Effector CD8-positive, alpha-beta T cell (primary cell): ENCODE measurements at places on chromosomes 11 and 22.
A peak's percentile ranks its signal among the peaks of the same experiment; 100 is the strongest.

GRCh38 chr11:133619397-133619796 is 87.1 kb upstream of the OPCML start:
- DNase-seq = no peak

DNA sequence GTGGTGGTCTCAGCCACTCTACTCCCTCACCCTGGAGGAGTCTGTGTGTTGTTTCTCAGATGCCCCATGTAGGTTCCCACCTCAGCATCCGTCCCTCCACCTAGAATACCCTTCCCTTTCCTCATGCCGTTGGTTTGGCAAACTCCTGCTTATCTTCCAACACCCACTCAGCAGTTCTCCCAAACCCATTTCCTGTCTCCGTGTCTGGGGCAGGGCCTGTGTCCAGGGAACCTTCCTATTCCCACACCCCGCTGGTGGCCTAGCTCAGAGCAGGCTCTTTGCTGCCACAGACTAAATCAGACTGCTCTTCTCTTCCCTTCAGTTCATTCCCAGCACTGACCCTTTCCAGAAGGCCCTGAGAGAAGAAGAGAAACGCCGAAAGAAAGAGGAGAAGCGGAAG is 7.5 kb upstream of the SREBF2 start:
- DNase-seq = no peak

GRCh38 chr11:89420981-89421380 is 70.2 kb downstream of the NOX4 start:
- DNase-seq = no peak

GRCh38 chr22:25062386-25063085 is 110.0 kb downstream of the KIAA1671 start:
- DNase-seq = peak; percentile 55

- no peak for DNase-seq
Measured at GRCh38 chr11:121494355-121495099, 41.8 kb upstream of the SORL1-AS1 start.

DNA sequence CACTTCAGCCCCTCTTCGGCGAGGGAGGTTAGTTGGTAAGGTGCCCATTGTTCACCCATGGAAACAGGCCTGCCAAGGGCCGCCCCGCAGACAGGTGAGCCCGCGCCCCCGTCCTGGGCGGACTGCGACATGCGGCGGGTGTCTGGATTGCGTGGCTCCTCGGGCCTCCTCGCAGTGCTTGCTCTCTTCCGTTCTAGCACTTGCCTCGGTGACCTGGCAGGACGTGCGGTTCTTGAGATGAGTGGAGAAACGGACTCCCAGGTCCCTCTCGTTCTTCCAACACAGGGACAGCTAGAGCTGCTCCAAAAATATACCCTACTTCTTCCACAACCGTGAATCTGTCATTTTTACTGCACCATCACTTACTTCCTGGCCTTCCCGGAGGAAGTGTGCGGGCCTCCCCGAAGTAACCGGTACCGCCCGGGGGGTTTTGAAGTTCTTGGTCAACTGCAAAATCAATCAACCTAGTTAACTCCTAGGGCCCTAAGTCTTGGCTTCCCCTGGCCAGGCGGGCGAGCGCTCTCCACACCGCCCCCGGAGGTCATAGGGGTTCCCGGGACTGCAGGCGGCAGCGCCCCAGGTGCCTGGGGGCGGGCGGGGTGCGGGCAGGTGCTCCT is 745 bp upstream of the ZBTB44 start:
- DNase-seq = peak; percentile 35
